ENCODE measurements at places on chromosomes 3 and 15. TPM values are rescaled to one million over a fixed set of nuclear protein-coding genes. Genes with fewer than 3 reads are reported as not detected.

DNA sequence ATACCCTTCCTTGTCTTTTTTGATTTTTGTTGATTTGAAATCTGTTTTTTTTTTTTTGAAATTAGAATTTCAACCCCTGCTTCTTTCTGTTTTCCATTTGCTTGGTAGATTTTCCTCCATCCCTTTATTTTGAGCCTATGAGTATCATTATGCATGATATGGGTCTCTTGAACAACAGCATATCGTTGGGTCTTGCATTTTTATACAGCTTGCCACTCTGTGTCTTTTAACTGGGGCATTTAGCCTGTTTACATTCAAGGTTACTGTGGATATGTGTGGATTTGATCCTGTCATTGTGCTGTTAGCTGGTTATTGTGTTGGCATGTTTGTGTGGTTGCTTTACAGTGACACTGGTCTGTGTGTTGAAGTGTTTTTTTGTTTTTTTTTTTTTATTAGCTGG, 99.7 kb upstream of the P3H2 start:
- DNase-seq = no peak

DNA sequence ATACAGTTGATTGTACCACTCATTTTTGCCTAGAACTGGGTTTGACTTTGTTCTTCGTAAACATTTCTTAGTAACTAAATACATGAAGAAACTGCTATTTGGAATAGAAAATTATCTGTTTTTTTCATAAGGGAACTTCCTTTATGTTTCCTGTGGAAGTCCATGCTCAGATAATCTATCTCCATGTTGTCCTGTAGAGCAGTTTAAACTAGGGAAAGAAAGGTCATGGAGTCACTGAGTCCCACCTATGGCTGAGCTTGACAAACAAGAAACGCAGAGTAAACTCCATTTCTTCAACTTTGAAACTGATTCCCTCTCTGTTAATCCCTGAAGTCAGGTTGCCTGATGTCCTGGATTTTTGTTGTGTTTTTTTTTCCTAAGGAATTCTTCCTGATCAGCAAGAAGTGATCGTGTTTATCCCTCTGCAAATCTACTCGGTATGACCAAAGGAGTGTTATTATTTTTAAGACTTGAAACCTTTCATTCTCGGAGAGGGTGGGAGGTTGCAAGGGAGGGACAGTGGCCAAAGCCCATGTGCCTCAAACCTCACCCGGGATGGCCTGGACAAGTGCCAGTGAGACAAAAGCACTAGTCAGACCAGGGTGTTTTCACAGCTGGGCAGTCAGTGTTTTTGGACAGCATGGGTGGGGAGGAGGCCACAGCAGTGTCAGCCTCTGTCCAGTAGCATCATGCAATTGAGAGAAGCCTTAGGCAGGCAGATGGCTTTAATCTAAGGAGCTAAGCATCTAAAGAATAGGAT, 129.8 kb upstream of the PHLDB2 start:
- peak; percentile 48 for DNase-seq

- peak; percentile 75 for DNase-seq
These were observed 38.2 kb upstream of the RHO start for GRCh38 chr3:129490273-129490675.

DNA sequence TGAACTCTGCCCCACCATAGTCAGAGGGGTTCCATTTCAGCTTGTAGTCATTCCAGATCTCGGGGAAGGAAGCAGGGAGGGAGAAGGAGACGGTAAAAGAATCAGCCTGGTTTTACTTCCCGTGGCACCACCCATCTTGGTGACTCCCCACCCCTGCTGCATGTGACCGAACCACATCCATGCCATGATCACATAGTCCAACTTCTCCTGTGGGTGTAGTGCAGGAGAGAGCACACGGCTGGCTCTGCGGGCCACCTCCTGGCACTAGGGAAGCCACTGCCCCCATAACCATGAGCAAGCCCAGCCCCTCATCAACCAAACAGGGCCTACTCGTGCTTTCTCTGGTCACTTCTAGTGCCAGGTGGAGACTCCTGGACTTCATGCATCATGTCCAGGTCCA, 3.7 kb downstream of the CHRNA3 start:
- DNase-seq = no peak

DNA sequence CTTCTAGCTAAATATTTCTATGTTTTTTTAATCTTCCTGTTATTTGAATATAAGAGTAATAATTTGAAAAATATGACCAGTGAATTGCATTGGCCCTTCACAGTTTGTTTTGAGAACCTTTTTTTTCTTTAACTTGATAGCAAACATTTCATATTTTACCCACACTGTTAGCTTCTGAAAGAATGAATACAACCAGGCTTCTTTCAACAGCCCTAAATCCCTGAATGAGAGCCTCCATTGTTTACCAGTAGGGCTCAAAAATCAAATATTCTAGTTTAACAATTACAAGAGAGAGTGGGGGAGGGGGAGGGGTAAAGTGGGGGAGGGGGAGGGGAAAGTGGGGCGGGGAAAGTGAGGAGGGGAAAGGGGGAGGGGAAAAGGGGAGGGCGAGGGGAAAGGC, 14.5 kb upstream of the TOP2B start:
- no peak for DNase-seq

Gene GOLGA8K
- total RNA-seq = 1.2 TPM

Gene SFMBT1
- 10.8 TPM for total RNA-seq

Data from PC-3 (cell line).